ENCODE measurements at places on chromosomes 7 and 10.

DNA sequence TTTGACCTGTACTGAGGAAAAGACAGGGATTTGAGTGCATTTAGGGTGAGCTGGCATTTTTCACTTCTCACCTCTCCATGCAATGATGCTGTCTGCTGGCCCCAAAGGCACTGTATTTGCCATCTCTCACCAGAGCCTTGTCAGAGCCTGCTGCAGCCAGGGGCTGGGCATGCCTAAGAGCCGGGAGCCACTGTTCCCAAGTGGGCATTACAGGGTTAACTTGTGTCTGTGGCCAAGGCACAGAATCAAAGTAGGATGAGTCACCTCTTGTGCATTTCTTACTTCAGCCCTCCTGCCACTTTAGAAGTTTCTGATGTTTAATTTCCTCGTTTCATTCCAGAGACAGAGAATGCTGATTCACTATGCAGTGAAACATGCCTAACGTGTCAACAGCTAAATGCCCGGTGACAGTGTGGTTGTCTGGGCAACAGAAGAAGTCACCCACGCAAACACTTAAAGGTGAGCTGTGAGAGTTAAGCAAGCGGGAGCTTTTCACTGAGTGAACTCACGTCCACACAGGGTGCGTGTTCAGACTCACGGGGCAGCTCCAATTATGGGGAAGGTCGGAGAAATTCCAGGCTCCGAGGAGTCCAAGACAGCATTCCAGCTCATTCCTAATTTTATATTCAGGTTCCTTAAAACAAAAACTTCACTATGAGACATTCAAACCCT is 57.1 kb upstream of the IGFBP3 start:
- DNase-seq = no peak

DNA sequence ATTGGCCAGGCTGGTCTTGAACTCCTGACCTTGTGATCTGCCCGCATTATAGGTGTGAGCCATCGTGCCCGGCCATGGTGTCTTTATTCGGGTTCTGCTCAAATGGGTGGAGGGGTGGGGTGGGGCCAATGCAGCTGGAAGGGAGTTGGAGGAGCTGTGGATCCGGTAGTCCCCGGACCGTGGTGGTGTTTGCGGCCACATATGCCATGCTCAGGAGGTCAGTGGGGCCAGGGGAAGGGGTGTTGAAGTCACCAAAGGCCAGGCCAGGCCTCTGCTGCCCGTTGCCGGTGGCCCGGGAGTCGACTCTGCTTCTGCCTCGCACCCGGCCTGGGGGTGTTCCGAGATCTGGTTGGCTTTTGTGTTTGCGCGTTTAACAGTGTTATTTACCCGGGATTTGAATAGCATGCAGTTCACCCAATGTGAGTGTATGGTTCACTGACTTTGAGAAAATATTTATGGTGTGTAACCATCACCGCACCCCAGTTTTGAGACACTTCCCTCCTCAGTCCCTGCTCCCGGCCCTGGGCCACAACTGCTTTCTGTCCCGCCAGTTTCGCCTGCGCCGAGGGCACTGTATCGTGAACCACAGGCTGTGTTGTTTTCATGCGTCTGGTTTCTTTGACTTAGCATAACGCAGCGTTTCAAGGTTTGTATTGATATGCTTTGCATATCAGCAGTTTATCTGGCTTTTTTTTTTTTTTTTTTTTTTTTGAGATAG is 10.7 kb downstream of the INPP5A start:
- no peak for DNase-seq

DNA sequence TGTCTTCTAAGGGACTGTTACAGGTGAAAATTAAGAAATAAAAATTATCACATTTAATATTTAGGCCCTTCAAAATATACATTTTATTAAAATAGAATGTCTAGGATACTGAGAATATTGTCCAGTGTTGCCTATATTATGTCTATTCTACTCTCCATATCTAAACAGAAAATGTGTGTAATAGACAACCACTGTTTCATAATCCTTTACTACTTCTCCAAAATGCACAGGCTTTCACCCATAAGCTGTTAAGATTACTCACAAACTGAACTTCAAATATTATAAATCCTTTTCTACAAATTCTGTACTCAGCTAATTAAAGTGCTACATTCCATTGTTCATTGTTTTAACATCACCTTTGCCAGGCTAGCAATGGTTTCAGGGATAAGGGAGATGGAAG is 56.7 kb upstream of the TFEC start:
- DNase-seq = no peak

- DNase-seq = no peak
Measured at GRCh38 chr10:77415313-77415960, 222.2 kb downstream of the KCNMA1 start.

DNA sequence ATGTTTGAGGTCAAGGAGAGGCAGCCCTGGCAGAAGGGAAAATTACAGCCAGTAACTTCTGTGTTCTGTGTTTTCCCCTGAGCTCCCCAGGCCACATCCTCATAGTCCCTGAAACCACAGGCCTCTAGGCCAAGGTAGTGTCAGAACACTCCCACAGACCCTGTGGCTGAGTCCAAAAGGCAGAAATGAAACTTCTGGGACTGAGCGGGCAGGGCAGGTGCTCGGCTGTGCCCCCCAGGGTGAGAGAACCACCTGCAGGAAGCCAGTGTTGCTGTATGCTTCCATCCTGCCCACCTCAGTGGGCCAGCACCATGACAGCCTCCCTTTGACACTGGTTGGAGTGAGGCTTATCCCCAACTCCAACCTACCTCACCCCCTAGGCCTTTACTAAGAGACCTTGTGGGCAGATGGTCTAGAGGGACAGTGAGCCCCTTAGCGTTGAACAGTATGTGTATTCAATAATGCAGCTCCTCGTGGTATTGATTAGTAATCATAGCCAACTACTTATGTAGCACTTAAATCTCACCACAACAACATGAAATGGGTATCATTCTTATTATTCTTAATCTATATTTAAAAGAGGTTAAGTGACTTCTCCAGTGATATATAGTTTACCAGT is 30.3 kb downstream of the PIK3CG start:
- DNase-seq = peak; percentile 22

GRCh38 chr10:110392868-110393740 is 88.4 kb upstream of the SMNDC1 start:
- DNase-seq = no peak

DNA sequence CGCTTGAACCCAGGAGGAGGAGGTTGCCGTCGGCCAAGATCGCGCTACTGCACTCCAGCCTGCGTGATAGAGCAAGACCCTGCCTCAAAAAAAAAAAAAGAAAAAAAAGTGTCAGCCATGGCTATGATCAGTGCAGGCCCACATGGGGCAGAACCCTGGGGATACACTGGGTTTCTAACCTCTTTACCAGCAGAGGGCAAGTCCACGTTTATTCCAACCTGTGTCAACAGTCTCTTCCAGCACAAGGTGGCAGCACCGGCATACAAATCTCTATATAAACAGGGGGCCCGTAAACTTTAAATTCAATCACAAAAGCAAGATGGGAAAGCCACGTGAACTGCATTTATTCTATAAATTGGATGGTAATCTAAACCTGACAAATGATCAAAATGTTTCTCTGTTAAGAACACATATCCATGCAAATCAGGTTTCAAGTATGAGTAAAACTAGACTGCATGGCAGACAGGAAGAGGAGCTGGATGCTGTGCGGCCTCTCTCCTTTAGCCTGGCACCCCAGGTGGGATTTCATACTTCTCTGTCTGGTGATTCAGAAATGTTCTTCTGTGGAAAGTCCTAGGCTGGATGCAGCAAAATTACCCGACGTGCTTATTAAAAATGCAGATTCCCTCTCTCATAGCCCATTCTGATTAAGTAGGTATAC is 60.0 kb upstream of the STEAP1B start:
- no peak for DNase-seq

- DNase-seq = no peak
Measured at GRCh38 chr7:55363386-55364170, 1.6 kb upstream of the LANCL2 start.

DNA sequence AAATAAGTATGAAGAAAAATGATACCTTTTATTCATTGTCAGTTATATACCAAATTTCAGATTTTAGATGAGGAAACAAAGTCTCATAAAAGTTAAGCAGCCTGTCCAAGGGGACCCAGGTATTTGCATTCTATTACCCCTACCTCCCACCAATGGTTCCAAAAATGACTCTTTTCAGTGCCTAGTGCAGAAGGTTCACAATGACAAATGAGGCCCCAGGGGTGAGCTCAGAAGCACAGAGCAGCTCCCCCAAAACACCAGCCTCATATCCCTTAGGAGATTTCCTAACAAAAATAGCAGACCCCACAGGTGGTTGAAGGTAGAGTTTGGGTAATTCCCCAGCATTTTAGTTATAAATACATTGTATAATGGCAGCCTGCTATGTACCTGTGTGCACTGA is 168.6 kb downstream of the REEP3 start:
- no peak for DNase-seq

DNA sequence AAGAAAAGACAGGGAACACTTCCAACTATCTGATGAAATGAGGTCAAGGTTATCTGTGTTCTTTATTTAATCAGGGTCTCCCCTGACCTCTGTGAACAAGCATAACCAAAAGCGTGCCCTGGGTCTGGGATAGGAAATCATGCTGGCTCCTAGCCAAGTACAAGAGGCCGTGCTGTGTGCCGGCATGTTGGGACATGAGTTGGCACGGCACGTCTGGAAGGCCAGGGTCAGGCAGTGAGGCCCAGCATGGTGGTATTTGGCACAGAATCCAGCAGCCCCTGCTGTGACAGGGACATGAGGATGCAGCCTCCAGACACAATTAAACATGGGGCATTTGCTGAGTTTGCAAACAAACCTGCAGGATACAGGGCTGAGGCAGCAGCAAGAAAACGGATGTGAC is 320.4 kb downstream of the PLXNA4 start:
- no peak for DNase-seq

DNA sequence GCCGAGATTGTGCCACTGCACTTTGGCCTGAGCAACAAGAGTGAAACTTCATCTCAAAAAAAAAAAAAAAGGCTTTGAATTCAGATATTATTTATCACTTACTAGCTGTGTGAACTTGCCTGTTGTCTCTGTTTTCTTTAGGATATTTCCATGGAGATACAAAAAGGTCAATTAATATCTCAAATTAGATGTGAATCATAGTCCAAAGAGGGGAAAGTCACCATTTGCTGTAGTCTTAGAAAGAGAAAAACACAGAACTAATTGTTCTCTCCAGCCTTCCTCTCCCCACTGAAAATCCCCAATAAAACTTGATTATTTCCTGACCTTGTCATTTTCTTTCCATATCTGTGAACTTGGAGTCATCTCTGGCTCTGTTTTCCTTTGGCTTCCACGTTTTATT is 21.2 kb downstream of the HEPACAM2 start:
- no peak for DNase-seq

Measured in activated CD8-positive, alpha-beta memory T cell treated with anti-CD3 and anti-CD28 coated beads for 48 hours (primary cell).